ENCODE measurements at places on chromosomes 16 and 17.

- DNase-seq, result no peak
Measured at GRCh38 chr16:46756772-46757171, 8.6 kb upstream of the MYLK3 start.

DNA sequence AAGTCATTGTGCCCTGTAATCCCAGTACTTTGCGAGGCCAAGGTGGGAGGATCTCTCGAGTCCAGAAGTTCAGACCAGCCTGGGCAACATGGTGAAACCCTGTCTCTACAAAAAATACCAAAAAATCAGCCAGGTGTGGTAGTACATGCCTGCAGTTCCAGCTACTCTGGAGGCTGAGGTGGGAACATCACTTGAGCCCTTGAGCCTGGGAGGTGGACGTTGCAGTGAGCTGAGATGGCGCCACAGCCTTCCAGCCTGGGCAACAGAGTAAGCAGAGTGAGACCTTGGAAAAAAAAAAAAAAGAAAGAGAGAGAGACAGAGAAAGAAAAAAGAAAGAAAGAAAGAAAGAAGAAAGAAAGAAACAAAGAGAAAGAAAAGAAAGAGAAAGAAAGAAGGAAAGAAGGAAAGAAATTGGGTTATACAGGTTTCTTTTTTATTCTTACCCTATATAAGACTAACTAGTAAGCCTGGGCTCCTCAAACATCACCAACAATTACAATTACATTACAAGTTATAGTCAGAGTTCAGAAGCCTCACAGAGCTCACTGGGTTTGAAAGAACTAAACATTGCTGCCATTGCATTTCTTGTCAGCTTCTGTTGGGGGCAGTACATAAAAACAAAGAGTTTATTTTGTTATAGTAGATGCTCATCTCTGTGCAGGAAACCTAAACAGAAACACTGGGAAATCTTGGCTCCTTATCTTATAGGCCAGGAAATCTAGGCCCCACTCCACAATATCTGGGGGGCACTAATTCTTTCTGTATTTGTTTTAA, 6.7 kb upstream of the ABCA9 start:
- DNase-seq, result no peak

- peak; percentile 62 for DNase-seq
Measured at GRCh38 chr17:64174686-64175456, 44.9 kb upstream of the ERN1 start.

DNA sequence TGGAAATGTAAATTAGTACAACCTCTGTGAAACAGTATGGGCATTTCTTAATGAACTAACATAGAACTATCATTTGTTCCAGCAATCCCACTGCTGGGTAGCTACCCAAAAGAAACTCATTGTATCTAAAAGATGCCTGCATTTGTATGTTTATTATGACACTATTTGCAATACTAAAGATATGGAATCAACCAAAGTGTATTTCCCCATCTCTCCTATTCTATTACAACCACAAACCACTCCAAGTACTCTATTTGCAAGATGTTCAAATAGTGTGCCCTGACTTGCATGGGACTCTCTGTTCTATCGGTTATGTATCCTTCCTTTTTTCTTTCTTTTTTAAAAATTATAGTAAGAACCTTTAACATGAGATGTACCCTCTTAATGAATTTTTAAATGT, 845.2 kb downstream of the CDH11 start:
- DNase-seq, result no peak

GRCh38 chr16:82300374-82300951, 130.4 kb upstream of the MPHOSPH6 start:
- DNase-seq, result no peak

DNA sequence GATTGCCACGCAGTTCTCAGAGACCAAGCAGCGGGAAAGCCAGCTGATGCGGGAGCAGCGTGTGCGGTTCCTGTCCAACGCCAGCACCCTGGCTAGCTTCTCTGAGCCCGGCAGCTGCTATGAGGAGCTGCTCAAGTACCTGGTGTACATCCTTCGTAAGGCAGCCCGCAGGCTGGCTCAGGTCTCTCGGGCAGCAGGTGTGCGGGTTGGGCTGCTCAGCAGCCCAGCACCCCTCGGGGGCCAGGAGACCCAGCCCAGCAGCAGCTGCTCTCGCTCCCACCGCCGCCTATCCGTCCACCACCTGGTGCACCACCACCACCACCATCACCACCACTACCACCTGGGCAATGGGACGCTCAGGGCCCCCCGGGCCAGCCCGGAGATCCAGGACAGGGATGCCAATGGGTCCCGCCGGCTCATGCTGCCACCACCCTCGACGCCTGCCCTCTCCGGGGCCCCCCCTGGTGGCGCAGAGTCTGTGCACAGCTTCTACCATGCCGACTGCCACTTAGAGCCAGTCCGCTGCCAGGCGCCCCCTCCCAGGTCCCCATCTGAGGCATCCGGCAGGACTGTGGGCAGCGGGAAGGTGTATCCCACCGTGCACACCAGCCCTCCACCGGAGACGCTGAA, 15.2 kb downstream of the CACNA1G start:
- no peak for DNase-seq

GRCh38 chr16:11327277-11328171, 17.7 kb upstream of the RMI2 start:
- DNase-seq, result no peak

DNA sequence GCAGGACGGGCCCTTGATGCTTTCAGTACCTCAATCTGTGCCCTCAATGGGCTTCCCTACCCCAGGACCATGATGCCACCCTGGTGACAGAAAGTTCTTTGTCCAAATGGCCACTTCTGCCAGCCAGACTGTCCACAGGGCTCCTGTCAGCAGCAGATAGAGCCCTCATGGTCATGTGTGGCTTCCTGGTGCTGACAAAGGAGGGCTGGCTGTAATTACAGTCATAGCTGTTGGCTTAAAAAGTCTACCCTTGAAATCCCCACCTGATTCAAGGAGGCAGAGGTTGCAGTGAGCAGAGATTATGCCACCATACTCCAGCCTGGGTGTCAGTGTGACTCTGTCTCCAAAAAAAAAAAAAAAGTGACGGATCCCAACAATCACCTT, 3.3 kb downstream of the TRPV2 start:
- no peak for DNase-seq

- DNase-seq, result no peak
Measured at GRCh38 chr17:81294512-81295030, 536 bp downstream of the SLC38A10 start.

DNA sequence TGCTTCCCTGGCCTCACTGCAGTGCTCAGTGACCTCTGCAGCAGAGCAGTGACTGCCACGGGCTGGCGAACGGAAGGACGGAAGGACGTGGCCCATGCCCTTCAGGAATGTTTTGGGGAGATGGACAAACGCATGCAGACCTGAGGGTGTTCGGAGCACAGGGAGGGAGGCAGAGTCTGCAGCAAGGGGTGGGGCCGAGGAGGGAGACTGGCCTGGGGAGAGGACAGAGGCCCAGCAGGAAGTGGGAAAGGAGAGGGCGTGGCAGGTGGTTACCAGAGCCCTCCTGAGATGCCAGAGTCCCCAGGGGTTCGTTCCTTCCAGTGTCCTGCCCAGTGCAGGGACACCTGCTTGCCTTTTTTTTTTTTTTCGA, 21.9 kb downstream of the ADORA2B start:
- no peak for DNase-seq

DNA sequence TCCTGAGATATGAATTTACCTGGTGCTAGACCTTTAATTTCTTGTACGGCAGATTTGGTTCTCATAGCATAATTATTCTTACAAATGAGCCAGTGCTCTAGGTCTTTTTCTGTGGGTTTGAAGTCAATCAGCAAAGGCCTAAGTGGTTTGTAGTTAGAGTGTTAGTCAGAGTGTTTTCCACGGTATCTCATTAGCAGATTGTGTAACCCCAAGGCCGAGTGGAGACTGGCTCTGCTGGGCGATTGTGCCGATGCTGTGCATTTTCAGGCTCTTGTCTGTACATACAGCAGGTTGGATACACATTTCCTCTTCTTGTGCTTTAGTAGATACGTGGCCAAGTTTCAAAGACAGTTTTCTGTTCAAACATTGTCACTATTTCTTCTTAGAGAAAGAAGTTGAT, 78.6 kb upstream of the CA10 start:
- no peak for DNase-seq

- peak; percentile 45 for DNase-seq
Measured at GRCh38 chr17:44599298-44600175, 42.3 kb downstream of the FZD2 start.

GRCh38 chr16:86923656-86924055, 345.3 kb downstream of the FOXL1 start:
- no peak for DNase-seq

DNA sequence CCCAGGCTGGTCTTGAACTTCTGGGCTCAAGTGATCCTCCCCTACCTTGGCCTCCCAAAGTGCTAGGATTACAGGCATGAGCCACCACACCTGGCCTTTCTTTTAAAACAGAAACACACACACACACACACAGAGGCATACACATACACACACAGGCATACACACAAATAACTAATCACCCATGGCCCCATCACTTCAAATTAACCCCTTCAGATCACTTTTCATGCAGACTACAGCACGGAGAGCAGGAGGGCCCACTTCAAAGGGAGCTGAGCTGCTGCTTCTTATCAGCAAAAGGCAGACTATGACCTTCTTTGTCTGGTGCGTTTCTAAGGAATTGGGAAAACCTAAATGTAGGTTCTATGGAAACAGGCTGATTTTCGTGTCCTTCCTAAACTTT, 1.9 kb downstream of the CLCN7 start:
- no peak for DNase-seq

- DNase-seq, result no peak
Measured at GRCh38 chr16:84303516-84303915, 8.8 kb downstream of the WFDC1 start.

GRCh38 chr17:32551186-32551955, 64.6 kb downstream of the CDK5R1 start:
- no peak for DNase-seq

DNA sequence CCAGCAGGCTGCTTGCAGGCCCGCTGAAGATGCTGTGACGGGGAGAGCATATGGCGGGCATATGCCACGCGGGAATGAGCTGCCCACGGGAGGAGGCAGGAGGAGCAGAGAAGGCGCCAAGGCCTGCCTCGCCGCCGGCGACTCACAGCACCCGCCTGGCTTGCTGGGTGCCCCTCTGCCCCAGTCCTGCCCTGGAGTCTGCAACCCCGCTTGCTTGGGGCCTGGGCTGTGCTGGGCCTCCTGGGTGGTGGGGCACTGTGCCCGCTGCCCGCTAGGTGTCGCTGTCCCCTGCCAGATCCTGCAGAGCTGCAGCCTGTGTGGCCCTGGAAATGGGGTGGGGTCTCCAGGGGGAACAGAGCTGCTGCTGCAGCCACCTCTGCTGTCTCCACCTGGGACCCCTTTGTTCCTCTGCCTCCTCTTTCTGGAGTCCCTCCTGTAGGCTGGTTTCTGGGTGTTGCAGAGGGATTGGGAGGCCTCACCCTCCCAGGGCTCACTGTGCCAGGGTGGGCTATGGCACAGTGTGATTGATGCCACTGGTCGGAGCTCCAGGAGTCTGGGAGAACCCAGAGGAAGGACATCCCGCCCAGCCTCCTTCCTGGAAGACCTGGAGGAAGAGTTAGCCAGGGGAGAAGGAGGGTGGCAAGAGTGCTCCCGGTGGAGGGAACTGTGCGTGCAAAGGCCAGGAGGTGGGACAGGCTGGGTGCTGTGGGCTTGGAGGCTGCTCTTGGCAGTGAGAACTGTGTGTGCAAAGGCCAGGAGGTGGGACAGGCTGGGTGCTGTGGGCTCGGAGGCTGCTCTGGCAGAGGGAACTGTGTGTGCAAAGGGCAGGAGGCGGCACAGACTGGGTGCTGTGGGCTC, 141.0 kb upstream of the CIBAR2 start:
- peak; percentile 53 for DNase-seq

GRCh38 chr16:2689968-2690801, 7.9 kb downstream of the KCTD5 start:
- no peak for DNase-seq

DNA sequence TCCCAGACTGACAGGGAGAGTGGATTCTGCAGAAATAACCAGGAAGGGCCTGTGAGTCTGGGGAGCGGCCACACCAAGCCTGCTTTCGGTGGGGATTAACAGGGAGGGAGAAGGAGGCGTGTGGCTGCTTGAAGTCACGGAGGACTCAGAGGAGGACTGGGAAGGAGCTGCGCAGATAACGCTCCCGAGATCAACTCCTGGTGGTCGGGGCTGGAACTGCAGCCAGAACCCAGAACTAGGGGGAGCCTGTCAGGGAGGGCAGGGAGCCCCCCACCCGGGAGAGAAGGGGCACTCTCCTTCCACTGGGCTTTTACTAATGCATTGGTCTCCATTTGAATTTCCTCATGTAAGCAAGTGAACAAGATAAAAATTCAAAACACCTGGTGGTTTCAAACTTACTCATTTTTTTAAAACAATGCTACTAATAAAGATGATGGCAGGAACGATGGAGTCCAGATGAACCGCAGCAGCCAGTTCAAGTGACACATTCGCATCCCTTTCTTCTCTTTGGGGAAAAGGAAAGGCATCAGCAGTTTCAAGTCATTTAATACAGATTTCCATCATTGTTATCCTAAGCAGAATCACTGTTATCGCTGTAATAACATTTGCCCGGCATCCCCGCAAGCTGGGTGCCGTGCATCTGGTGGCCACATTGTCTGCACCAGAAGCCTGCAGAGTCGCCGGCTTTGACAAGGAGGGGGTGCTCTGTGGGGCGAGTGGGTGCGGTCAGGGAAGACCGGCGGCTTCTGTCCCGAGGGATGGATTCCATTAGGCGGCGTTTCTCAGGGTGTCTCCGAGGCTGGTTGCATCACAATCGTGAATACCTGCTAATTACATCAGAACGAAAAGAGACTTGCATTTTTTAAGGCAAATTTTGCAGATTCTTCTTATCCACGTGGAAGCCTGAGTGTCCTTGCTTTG, 183.0 kb downstream of the FOXL1 start:
- DNase-seq, result peak; percentile 82

DNA sequence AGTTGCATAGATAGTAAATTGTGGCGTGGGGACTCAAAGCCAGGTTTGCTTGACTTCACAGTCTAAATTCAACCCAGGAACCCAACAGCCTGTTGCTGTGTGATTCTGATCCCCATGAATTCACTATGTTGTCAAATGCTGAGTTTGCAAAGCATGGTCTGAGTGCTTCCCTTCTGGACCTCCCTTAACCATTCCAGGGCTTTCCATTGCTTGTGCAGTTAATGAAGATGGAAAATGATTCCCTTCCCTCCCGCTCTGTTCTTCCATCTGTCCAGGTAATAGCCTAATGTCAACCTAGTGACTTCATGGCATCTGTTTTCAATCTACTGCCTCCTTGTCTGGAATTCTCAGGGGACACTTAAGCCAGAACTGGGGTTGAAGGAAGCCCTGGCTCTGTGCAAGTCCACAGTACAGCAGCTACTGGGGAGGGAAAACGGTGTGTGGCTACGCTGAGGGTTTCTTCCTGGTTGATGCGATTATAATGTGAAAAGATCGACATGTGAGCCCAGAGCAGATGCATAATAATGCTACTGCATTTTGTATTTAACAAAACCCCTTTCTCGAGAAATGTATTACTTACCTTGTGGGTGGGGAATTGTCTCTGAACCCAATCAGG, 206.7 kb downstream of the CDH13 start:
- DNase-seq, result no peak

GRCh38 chr16:86231321-86231995, 278.9 kb upstream of the FOXF1 start:
- DNase-seq, result peak; percentile 76

DNA sequence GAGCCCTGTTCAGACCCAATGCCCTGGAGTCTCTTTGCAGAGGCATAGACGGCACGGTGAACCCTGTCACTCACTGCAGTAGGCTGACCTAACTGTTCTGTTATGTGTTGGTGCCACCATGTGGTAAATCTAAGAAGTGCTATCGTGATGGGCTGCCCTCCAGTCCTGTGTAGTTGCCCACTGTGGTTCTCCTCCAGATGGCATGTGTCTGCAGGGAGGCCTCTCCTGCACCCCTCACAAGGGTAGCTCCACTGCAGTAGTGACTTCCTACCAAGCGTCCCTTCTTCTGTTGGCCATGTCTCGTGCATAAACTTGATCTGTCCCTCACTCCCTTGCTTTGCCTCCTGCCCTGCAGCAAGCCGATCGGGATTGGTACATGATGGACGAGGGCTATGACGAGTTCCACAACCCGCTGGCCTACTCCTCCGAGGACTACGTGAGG, 5.8 kb downstream of the DHX38 start:
- peak; percentile 62 for DNase-seq
